ENCODE measurements at places on chromosomes 2 and 18.

DNA sequence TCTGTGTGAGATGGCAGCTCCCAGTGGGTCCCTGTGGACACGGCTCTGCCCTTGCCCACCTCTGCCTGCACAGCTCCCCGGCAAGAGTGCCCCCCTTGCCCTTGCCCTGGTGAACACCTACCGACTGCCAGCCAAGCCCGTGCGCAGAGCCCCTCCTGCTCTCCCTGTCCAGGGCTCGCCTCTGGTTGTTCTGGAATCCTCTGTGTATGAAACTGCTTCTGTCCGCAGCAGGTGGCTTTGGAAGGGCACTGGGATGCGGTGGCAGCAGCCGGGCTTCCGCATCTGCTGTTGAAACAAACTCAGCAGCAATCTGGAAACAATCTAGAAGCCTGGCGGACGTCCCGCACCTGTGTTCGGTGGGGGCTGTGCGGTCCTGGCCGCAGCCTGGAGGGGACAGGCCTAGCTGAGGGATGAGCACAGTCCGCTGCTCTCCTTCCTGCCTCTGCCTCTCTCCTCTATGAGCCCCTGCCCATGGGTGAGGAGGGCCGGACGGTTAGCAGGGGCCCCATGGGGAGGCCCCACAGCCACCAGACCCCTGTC is 34.0 kb upstream of the KLF11 start:
- no peak for DNase-seq

DNA sequence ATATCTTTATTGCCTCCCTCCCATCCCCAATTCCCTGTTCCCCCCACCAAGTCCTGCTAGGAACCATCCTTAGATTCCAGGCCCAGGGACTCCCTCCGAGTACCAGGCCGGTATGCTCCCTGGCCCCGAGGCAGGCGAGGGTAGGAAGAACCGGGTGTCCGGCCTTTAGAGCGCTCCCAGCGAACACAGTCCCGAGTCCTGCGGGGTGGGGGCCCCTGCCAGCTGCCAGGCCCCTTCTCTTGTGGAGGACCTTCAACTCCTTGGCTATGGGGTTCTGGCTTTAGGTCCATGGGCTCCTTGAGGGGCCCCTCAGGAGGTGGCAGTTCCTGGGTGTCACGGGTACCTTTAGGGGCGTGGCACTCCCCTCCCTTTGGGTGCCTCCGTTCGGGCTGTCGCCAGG is 4.4 kb downstream of the BCS1L start:
- DNase-seq, result no peak

DNA sequence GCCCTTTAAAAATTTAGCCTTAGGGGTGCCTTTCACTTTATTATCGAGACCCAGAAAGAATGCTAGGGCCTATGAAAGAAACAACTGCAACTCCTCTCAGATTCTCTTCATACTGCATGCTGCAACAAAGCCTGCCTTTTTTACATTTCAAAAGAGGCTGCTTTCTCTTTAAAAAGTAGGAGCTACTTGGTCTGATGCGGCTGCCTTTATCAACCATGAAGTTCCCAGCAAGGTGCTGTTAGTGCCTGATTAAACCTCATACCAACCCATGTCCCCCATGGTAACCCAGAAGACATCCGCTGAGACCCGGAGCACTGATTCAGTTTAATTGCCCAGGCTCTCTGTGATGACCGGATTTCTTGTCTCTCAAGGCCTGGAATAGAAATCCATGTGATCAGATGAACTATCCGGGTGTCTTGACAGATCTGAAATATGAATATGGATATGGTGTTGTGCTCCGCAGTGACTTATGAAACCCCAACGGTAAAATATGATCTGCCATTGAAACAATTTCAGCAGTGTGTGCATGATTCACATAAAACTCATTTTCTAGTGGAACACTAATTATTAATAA is 368.3 kb downstream of the ZNF521 start:
- DNase-seq, result no peak

GRCh38 chr2:169994752-169995151 is 167.5 kb downstream of the UBR3 start:
- no peak for DNase-seq

DNA sequence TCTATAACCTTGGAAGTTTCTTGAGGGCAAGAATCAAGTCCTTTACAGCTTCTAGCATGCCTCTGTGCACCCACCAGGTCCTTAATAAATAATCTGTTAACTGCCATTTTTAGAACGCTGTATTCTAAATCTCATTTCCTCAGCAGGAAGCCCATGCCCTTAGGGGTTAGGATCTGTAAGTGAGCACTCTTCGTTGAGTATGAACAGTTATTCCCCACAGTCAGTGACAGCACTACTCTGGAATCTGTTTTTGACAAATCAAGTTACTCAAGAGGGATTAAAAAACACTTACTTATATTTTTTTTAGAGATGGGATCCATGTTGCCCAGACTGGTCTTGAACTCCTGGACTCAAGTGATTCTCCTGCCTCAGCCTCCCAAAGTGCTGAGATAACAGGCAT is 14.6 kb downstream of the PAIP2B start:
- no peak for DNase-seq

GRCh38 chr18:48674758-48675351 is 136.0 kb downstream of the CTIF start:
- no peak for DNase-seq

- no peak for DNase-seq
Measured at GRCh38 chr2:112156152-112156986, 18.2 kb downstream of the FBLN7 start.

DNA sequence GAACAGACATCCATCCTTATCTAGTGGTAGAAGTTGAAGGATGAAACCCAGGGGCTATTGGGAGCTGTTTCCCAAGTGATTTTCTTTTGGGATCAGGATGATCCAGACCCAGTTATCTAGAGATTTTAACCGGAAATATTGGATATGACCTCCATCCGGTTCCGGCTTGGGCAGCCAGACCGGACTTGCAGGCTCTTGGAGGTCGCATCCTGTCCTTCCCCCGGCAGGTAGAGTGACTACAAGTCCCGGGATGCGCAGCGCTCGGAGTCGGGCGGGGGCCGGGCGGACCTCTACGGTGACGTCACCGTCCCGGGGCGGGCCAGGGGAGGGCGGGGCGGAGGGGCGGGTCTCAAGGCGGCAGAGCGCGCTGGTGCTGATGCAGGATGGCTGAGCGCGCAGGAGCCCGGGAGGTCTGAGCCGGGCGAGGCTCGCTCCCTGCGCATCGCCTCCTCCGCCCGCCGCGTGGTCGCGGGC is at the start of gene KIF5C:
Gene KIF5C, plus strand, starts transcription at position 360 of the 474 bp plus-strand sequence. CDS start 391 bp downstream, outside the sequence.
- peak; percentile 88 for DNase-seq

- DNase-seq, result no peak
Measured at GRCh38 chr18:47987388-47987699, 56.9 kb upstream of the SMAD2 start.

GRCh38 chr2:48771241-48772014 is 15.9 kb upstream of the LHCGR start:
- DNase-seq, result no peak

DNA sequence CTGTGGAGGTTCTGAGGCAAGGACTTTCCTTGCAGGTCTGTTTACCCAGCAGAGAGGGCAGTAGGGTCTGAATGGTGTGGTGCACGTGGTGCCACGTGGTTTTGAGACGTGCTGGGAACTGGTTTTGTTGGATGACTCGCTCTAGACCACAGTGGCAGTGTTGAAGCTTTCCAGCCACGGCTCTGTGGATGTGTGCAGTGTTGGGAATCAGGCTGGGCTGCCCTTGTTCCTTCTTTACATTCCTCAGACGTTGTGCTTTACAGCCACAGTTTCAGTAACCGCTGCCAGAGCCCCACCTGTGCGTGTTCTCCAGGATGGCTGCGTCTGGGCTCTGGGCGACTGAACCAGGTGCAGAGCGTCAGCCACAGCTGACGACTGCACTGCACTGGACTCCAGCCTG is 8.2 kb downstream of the CTDP1 start:
- DNase-seq, result no peak

DNA sequence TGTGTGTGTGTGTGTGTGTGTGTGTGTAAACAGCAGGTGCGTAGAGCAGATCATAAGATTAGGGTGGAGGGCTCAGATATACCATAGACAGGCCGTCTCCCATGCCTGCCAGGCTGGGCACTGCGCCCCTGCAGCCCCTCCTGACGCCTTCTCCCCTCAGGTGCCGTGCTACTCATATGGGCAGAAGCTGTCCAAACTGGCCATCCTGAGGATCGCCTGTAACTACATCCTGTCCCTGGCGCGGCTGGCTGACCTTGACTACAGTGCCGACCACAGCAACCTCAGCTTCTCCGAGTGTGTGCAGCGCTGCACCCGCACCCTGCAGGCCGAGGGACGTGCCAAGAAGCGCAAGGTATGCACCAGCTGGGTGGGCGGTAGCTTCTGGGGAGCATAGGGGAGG is 10.0 kb downstream of the ATOH8 start:
- DNase-seq, result no peak

GRCh38 chr2:27704342-27704876 is 40.7 kb downstream of the SLC4A1AP start:
- no peak for DNase-seq

- no peak for DNase-seq
Measured at GRCh38 chr2:58700591-58700990, 459.5 kb upstream of the FANCL start.

- no peak for DNase-seq
Measured at GRCh38 chr18:80176334-80177073, 67.4 kb downstream of the ADNP2 start.

DNA sequence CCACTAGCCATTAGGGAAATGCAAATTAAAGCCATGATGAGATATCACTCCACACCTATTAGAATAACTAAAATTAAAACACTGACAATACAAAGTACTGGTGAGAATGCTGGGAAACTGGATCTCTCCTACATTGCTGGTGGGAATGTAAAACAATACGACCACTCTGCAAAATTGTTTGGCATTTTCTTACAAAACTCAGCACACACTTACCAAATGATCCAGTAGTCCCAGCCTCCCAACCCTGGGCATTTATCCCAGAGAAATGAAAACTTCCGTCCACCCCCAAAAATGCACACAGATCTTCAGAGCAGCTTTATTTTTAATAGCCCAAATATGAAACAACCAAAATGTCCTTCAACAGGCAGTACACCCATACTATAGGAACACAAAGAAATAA is 8.9 kb upstream of the TMSB10 start:
- no peak for DNase-seq

GRCh38 chr2:28431741-28432140 is 39.1 kb downstream of the FOSL2 start:
- DNase-seq, result no peak

DNA sequence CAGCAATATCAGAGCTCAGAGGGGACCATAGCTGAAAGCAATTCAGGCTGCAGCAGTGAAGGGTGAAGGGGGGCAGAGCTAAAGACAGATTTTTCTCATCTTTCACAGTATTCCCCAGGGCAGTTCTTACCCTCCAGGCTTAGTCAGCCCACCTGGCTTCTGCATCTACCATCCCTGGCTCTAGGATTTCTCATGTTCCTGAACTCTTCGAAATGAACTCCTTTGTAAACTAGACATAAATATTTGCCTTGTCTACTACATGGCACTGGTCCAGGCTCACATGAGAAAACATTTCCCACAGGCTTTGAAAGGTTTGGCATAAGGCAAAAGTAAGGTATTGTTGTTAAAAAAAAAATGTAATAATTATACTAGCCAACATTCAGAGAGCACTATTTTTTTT is 23.6 kb upstream of the NEB start:
- DNase-seq, result no peak

DNA sequence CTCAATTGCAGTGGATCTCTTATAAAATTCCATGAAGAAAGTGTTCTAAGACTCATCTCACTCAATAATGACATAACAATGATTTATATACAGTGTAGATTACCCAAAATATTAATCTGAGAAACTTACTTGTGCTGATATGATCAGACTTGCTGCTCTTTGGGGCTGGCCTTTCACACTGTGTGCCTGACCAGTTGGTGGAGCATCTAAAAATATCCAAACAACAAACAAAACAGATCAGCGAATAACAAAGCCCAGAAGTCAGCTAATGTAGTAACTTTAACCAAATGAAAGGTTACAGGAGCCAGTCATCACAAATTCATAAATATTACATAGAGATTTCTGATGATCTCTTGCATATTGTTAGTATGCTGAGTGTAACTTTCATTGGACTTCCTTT is 1466.8 kb upstream of the NXPH2 start:
- DNase-seq, result no peak

DNA sequence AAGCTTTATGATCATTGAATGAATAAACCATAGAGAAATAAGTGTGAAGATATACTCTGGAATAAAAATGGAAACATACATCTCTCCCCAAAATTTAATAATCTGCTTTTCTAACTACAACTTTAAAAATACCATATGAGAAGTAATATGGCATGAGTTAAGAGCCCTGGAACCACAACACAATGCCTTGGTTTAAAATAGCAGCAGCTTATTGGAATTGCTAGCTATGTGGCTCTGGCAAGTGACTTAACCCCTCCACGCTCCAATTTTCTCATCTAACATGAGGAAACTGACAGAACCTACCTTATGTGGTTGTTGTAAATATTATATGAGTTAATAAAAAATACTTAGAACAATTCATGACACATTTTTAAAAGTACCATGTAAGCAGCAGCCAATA is 76.4 kb downstream of the VPS54 start:
- DNase-seq, result no peak

- DNase-seq, result no peak
Measured at GRCh38 chr2:193841384-193842150, 1646.8 kb upstream of the TMEFF2 start.

DNA sequence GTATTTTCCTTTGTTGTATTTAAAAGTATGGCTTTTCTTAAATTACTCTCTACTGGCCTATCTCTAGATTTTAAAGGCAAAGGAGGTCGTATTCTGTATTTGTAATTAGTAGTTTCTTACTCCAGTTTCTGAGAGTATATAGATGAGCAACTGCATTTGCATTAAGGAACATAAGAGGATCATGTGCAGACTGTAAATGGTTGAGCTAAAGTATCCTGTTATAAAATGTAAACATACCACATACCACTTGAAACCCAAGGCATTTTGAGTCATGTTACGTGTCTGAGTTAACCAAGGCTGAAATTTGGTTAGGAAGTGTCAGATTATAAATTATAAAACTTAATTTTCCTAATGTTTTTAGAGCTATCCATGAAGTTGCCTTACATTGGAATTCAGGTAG is 76.3 kb downstream of the GPD2 start:
- no peak for DNase-seq

GRCh38 chr2:212242724-212243123 is 295.9 kb downstream of the ERBB4 start:
- DNase-seq, result no peak

GRCh38 chr2:95029898-95030341 is 4.4 kb downstream of the MAL start:
- peak; percentile 40 for DNase-seq

All from Right ventricle myocardium inferior (tissue), 1 donor.